ENCODE measurements at places on chromosomes 5 and 9. TPM values are rescaled to one million over a fixed set of nuclear protein-coding genes. Genes with fewer than 3 reads are reported as not detected.

DNA sequence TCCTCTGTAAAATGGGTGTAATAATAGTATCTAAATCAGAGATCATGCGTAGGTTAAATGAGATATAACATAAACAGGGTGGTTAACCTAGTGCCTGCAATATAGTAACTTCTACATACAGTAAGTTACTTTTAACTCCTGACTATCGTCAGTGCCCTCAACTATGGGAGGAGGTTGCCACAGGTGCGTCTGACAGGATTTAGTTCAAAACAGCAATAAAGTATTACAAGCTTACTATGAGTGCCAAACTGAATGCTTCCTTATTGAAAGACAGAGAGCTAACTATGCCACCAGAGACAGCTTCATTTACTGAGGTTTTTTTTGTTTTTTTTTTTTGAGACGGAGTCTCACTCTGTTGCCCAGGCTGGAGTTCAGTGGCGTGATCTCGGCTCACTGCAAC is 209.0 kb downstream of the ADAMTSL1 start:
- no peak for DNase-seq

DNA sequence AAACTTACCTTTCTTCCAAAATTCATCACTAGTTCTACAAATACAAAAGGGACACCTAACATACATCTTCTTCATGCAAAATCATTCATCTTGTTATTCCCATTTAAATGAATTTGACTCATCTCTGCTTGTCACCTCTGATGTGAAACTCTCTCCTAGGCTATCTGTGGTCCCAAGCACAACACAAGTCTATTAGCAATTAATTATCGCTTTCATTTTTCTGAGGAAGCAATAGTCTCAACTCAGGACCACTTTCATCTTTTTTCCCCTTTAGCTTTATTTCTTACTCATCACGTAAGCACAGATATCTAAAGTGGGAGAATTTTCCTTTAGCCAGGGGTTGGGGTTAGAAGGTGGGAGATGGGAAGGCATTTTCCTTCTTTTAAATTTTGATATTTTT is 131.9 kb downstream of the ST8SIA4 start:
- no peak for DNase-seq

Gene PCDHGB7
- 18.9 TPM for total RNA-seq

Gene ZNF366
- 8.0 TPM for total RNA-seq

Gene SPRY4
- total RNA-seq: 59.3 TPM

Gene C5orf63
- total RNA-seq: 8.9 TPM

Gene ZDHHC11B
- total RNA-seq: 1.9 TPM

Data from sciatic nerve (tissue), 2 donors.